ENCODE measurements at places on chromosomes 6 and 20.

GRCh38 chr6:7313505-7314165 lies 636 bp upstream of the SSR1 start:
- DNase-seq: no peak

DNA sequence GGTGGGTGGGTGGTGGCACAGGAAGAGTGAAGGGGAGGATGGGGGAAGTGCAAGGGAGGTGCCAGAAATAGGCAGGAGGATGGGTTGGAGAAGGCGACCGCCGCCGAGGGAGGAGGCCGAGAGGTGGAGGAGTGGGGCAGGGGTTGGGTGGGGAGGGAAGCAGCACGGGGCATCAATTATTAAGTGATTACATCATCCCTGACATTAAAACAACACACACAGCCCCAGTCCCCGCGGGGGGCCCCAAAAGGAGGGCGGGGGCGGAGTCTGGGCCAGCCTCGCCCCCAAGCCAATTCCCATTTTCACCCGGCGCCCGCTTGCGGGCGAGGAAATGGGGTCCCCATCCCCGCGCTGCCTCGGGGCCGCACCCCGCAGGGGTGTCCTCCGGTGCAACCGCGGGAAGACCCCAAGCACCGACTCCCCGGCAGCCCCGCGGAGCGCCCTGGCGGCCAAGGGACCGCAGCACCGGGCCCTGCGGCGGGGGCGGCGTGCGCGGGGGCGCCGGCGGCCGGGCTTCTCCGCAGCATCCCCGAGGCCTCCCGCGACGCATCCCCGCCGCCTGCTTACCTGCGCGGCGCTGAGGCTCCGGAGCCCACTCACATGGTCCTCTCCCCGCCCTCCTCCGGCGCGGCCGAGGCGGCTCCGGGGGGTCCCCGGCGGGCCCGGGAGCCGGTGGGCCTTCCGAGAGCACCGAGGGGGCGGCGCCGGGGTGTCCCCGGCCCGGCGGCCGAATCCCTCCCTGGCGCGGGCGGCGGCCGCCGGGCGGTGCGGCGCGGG lies 663 bp downstream of the FYN start:
- peak; percentile 89 for DNase-seq

DNA sequence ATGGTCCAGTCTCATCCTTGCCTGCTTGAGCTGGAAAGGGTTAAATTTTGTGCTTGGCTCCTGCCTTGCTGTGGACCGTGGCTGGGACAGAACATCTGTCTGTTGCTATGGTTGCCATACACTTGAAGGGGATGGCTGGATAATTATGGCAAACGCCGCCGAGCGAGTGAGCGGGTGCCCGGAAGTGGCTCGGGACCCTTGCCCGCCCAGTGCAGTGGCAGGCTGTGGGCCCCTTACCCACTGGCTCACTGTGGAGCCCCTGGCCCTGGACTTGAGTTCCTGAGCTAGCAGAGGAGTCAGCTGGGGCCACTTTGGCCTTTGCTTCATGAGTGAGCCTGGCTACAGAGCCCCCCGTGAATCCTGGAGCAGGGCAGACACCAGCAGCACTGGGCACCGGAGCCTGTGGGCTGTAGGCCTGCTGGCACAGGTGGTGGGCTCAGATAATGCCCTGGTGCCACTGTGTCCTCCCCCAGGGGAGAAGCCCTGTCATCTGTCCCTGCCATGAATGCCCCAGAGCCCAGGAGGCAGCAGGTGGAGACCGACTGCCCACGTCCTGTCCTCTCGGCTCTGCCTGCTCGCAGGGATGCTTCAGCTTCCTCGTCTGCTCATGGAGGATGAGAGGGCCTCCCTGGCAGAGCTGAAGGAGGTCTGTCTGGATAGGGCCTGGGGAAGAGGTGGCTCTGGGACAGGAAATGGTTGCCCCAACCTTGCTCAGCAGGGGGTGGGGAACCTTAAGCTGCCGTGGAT lies 25.5 kb upstream of the NOL4L start:
- no peak for DNase-seq

DNA sequence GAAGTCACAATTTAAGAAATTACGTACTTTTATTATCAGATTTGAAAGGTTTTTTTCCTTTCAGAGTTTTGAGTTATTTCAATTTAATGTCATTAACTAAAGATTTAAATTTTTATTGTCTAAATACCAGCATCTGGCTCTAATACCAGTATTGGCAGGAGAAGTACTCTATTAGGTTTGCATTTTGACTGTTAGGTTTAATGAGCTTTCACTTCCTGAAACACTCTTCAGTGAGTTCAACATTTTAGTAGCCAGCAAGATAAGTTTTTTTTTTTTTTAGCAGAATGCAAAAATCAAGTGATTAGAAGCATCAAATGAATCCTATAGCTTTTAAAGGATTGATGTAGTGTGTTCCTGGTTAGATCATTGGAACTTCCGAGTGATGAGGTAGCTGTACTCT lies 34.0 kb upstream of the SCGN start:
- no peak for DNase-seq

DNA sequence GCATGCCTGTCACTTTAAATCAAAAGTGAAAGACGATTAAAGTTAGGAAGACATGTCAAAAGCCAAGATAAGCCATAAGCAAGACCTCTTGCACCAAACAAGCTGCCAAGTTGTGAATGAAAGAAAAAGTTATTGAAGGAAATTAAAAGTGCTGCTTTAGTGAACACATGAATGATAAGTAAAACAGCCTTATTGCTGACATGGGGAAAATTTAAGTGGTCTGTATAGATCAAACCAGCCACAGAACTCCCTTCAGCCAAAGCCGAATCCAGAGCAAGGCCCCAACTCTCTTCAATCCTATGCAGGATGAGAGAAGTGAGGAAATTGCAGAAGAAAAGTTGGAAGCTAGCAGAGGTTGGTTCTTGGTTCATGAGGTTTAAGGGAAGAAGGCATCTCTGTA lies 9.3 kb upstream of the RIPK1 start:
- no peak for DNase-seq

DNA sequence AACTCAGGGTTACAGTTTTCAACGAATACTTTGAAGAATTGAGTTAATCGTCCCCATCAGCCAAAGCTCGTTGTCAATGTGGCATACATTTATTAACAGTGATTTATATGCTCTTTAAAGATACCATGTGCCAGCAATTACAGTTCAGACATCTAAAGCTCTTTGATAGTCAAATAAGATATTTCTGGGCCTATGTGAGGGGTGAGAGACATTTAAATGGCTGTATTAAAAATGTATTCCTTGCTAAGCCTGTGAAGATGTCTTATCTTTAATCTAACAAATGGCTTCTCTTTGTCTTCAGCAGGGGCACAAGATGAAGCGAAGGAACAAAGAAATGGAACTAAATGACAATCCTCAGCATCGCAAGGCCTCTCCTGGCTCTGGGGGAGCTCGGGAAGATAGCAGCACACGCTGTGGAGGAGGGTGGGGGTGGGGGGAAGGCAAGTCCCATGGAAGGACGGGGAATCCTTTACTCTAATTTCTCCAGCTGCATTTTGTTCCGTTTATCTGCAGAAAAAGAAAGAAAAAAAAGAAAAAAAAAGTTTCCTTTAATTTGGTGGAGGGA lies 523.6 kb downstream of the KIF16B start:
- no peak for DNase-seq

- no peak for DNase-seq
These were observed 5.2 kb downstream of the KIAA0408 start for GRCh38 chr6:127453845-127454619.

GRCh38 chr6:139109558-139109957 lies 25.3 kb upstream of the HECA start:
- no peak for DNase-seq

All from upper lobe of left lung (tissue), 6 donors.